ENCODE measurements at places on chromosomes 1 and 21.

- DNase-seq, result no peak
Observed at GRCh38 chr1:3551290-3551678, 60.0 kb downstream of the MEGF6 start.

- DNase-seq, result no peak
Observed at GRCh38 chr1:165431079-165431478, 13.8 kb downstream of the RXRG start.

GRCh38 chr1:107141491-107142126, 770 bp downstream of the NTNG1 start:
- DNase-seq, result no peak

- DNase-seq, result no peak
Observed at GRCh38 chr1:39976732-39977131, 21.8 kb downstream of the MFSD2A start.

DNA sequence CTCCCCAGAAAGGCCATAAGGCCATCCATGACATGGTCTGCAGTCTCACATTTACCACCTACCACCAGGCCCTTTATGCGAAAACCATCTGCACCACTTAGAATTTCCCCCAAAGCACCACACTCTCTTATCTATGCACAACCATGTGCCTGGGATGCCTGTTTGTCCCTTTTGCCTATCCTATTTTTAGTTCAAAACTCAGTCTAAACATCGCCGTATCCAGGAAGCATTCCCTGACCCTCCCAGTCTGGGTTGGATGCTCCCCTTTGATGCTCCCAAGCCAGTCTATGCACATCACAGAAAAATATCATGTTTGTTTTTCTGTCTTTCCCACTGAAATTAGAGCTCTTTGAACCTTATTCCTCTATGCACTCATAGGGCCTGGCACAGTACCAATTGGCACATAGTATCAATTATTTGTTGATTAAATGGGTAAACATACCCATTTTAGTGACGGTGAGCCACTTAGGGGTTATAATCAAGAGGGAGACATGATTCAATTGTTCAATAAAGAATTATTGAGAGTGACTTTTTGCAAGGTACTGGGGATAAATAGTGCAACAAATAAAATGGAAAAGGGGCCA, 6.7 kb downstream of the MPL start:
- no peak for DNase-seq

DNA sequence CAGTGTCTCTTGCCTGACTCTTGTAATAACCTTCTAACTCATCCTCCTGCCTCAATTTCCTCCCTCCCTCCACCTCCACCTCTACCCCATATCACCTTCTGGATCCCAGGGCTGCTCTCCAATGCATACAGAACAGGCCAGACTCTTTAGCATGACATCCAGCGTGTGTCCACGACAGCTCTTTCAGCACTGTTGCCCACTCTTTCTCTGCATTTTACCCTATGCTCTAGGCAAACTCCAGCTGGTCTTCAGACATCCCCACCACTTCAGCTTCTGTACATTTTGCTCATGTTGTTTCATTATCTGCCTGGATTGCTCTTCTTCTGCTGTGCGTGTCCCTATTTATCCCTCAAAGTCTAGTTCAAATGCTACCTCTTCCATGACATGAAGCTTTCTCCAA, 4.8 kb downstream of the INKA2 start:
- DNase-seq, result no peak

DNA sequence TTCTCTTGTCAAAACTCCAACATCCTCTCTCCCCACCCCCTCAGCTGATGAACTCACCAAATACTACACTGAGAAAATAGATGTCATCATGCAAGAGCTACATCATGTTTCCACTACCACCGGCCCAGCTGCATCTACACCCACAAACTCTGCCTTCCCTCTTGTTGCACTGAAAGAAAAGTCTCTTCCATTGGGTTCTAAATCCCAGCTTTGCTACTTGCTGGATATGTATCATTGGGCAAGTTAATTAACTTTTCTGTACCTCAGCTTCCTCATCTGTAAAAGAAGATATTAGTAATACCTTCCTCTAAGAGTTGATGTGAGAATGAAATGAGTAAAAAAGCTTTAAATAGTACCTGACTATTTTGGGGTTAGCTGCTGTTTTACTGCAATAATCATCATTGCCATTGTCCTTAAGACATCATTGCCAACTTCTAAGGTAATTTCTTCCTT, 108.6 kb downstream of the OLFML2B start:
- DNase-seq, result no peak

GRCh38 chr1:28927648-28928313, 13.4 kb downstream of the EPB41 start:
- no peak for DNase-seq

DNA sequence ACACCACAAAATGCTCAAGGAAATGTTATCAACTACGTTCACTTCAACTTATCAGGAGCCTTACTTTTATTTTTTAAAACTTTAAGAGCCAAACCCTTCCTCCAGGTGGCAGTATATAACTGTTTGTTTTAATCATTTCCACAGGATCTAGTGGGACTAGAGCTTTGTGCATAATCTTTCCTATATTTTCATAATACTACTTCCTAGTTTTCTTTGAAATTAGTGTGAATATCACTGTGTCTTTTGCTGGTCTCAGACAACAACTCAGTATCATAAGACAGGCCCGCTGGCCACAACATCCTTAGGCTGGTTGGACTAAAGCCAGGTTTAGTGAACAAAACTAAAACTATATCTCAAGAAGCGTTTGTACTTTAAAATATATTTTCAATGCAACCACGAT, 145.5 kb downstream of the TIAM1 start:
- DNase-seq, result peak; percentile 53

GRCh38 chr1:115975569-115976061, 698 bp upstream of the SLC22A15 start:
- DNase-seq, result no peak

DNA sequence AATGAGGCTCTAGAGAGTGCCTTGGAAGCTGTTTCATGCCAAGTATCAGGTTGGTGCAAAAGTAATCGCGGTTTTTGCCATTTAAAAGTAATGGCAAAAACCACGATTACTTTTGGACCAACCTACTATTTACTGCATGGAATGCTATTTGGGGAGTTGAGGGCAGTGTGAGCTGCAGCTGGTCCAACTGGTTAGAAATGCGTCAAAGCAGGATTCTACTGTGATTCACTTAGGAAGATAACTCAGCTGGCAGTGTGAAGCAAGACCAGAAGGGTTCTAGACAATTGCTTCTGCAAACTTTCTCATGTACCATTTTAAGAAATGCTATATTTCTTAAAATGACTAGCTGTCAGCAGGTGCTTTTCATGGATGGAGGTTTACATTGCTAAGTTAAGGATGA, 21.2 kb upstream of the PLA2G2C start:
- no peak for DNase-seq

DNA sequence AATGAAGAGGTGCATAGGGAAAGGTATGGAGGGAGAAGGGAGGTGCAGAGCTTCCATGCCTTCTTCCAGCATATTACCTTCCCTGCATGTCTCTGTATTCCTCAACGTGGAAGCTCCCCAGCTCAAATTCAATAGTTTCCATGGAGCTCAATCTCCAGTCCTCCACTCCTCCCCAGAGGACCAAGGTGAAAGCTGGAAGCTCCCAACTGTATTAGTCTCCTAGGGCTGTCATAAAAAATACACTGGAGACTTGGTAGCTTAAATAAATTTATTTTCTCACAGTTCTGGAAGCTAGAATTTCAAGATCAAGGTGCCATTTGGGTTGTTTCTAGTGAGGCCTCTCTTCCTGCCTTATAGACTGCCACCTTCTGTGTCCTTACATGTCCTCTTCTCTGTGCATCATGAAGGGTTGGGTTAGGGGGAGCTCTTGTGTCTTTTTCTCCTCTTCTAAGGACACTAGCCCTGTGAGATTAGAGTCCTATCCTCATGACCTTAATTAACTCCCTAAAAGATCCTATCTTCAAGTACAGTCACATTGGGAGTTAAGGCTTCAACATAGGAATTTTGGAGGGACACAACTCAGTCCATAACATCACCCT, 21.9 kb upstream of the RABGGTB start:
- no peak for DNase-seq

DNA sequence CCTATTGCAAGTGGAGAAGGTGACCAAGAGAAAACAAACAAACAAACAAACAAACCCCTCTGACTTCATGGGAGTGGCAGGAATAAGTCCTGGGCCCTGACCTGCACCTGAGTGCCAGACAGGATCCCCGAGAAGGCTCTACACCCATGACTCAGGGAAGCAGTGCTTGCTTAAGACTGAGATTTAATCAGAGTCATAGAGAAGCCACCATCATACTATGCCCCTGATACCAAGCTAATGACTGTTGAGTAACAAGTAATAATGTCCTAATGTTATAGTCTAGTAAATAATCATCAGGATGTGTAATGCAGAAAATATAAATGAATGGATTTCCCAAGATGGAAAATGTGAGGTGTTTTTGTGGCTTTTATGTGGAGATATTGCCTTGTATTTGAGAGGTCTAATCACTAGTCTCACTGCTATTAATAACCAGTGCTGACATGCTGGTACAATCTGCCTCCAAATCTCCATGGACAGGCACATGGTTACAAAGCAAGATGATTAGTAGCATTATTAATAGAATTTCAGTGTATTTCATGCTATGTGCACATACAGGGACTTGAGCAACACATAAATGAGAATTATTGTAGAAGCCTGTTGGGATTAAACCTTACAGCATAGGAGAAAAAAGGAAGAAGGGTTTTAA, 1290.9 kb downstream of the MRPL39 start:
- DNase-seq, result no peak

GRCh38 chr1:79012500-79012899, 6.0 kb upstream of the ADGRL4 start:
- no peak for DNase-seq

- no peak for DNase-seq
Observed at GRCh38 chr1:29830916-29831315, 594.6 kb downstream of the PTPRU start.

DNA sequence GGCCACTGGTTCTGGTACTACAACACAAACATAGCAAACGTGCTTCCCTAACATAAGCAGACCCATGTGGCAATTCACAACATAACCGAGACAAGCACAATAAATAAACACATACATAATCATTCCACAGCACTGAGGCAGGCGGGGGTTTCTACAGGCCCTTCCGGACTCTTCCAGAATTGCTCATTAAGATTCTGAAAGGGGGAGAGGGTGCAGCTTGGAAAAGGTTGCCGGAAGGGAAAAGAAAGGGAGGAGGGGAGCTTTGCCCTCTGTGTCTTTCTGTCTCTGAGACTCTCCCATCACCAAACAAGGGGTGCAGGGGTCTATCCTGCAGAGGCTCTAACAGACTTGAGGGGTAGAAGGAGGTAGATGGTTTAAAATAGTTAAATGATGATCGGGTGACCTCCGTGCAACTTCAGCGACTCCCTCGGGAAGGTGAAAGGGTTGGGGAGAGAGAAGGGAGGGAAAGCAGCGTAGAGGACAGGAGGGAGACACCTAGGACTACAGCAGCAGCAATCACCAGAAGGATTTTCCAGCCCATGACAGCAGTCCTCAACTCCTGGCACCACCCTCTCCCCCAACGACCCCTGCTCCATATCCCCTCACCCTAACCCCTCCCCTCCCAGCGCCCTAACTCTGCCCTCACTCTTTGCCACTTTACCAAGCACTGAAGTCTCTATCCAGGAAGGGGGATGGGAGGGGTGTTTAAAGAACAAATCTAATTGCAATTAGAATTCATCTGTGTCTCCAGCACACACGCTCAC, 365.5 kb upstream of the ESRRG start:
- no peak for DNase-seq

DNA sequence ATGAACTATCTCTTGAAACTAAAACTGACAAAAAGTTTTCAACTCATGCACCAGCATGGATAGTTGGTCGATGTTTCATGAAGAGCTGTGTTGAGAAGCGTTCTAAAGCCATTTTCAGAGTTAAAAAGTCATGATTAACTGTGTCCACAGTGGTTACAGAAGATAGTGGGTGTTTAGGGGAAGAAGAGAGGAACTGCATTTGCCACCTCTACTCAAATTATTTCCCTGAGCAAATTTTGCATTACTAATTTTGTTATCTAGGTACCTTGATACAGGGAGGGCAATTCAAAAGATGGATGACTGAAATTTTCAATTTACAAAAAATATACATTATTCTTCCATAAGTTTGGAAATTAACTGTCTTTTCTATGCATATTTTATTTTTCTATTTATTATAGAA, 15.5 kb downstream of the SAMSN1 start:
- no peak for DNase-seq

DNA sequence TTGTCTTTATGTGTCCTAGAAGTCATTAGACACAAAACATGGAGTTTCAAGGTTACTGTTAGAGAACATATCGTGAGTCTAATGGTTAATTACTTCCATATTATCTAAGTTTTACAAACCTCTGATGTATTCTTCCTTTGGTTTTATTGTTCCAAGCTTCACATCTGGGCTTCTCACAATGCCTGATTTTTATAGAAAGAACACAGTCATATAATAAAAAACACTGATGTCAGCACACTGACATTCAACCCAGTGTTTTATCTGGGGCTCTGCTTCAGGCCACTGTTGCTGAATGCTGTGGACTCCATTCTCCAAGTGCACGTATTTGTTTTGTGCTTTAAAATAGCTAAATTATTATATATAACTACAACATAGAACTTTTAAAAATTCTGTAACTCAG, 232.9 kb downstream of the SMYD3 start:
- no peak for DNase-seq

GRCh38 chr21:26958788-26959187, 8.1 kb downstream of the ADAMTS5 start:
- DNase-seq, result no peak

- no peak for DNase-seq
Observed at GRCh38 chr1:38094711-38095290, 48.2 kb upstream of the POU3F1 start.

DNA sequence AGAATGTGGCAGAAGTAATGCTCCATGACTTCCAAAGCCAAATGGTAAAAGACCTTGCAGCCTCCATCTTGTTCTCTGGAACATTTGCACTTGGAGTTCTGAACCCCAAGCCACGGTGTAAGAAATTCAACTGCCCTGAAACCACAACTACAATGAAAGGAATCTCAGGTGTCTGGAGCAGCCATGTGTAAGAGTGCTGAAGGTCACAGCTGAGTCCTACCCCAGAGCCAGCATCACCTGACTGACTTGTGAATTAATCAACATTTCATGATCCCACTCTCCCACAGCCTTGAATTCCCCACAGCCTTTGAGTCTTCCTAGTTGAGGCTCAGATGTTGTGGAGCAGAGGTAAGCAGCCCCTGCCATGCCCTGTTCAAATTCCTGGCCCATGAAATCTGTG, 192.8 kb upstream of the CAMK1G start:
- no peak for DNase-seq

- no peak for DNase-seq
Observed at GRCh38 chr1:215603319-215603718, 36.2 kb downstream of the KCTD3 start.

DNA sequence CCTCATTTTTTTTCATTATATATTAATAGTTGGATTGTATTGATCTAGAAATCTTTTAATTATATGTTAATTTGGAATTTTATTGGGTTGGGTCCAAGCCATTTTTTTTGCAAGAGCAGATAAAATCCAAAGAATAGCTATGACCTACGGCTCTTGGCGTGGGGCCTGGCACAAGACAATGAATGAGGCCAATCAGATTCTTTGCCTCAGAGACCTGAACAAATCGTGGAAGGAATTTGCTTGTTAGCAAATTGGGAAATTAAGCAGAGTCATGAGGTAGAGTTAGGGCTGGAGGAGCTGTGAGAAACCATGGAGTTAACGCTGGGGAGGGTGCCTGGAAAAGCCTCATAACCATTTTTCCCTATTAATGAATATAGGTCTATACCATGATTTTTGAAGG, 40.1 kb downstream of the CAMSAP2 start:
- no peak for DNase-seq

- DNase-seq, result no peak
Observed at GRCh38 chr1:33268927-33269610, 12.8 kb downstream of the ZNF362 start.

- no peak for DNase-seq
Observed at GRCh38 chr1:204123376-204123775, 28.5 kb downstream of the ETNK2 start.

Measured in SW 1271 (cell line).